Thoracic aorta (tissue), 2 donors: ENCODE measurements at places on chromosomes 2 and 18. TPM values are rescaled to one million over a fixed set of nuclear protein-coding genes. Genes with fewer than 3 reads are reported as not detected.

- no peak for DNase-seq
Observed at GRCh38 chr2:144502369-144502768, 17.6 kb downstream of the ZEB2 start.

GRCh38 chr18:5543036-5543680, 639 bp downstream of the EPB41L3 start:
- DNase-seq = no peak

- DNase-seq = no peak
Observed at GRCh38 chr2:132991471-132992045, 321.6 kb upstream of the LYPD1 start.

DNA sequence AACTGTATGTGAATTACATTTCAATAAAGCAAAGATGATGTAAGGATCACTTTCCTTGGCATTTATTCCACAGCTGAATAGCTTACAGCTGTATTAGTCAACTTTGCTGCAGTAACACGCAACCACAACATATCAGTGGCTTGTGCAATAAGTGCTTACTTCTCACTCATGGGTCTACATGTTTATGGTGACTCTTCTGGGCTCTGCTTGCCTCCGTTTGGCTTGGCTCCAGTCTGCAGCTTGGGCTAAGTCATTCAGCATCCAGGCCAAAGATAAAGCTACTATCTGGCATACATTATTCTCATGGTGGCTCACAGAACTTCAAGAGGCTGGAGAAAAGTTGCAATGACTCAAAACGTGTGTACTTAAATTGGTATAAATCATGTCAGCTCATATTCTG, 355.0 kb downstream of the RNF144A start:
- no peak for DNase-seq

- DNase-seq = no peak
Observed at GRCh38 chr18:68102117-68102516, 585.6 kb upstream of the DSEL start.

DNA sequence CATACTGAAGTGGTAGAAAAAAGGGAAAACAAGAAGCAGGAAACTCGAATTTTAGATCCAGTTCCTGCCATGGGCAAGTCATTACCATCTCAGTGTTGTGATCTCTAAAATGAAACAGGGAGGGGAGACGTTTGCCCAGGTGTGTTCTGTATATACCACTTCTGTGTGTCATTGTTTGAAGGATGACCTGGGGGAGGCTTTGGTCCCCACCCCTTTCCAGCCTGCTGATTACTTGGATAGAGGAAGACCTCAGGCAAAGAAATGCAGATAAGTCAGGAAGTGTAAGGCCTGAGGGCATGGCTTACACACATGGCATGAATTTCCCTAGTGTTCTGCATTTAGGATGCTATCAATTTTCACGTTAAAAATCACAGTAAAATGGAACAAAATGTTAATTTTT, 205.2 kb upstream of the CXCR4 start:
- no peak for DNase-seq

- no peak for DNase-seq
Observed at GRCh38 chr2:138018866-138019688, 54.8 kb downstream of the HNMT start.

- DNase-seq = no peak
Observed at GRCh38 chr2:105646774-105647076, 98.0 kb upstream of the NCK2 start.

GRCh38 chr18:62434798-62435197, 88.0 kb upstream of the ZCCHC2 start:
- no peak for DNase-seq

DNA sequence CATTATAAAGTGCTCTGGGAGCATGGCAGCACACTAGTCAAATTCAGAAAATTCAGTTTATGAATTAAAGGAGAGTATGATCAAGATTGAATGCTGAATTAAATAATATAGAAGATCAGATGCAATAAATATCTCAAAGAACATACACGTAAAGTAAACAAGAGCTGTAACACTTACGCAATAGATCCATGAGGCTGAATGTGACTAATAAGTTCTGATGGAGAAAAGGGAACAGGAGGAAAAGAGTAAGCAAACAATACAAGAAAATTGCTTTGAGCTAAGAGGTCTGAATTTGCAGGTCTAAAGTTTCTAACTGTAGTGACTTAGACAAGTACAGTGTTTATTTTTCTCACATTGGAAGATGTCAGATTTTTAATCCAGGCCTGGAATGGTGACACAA, 646.7 kb upstream of the ZNF804A start:
- DNase-seq = no peak

DNA sequence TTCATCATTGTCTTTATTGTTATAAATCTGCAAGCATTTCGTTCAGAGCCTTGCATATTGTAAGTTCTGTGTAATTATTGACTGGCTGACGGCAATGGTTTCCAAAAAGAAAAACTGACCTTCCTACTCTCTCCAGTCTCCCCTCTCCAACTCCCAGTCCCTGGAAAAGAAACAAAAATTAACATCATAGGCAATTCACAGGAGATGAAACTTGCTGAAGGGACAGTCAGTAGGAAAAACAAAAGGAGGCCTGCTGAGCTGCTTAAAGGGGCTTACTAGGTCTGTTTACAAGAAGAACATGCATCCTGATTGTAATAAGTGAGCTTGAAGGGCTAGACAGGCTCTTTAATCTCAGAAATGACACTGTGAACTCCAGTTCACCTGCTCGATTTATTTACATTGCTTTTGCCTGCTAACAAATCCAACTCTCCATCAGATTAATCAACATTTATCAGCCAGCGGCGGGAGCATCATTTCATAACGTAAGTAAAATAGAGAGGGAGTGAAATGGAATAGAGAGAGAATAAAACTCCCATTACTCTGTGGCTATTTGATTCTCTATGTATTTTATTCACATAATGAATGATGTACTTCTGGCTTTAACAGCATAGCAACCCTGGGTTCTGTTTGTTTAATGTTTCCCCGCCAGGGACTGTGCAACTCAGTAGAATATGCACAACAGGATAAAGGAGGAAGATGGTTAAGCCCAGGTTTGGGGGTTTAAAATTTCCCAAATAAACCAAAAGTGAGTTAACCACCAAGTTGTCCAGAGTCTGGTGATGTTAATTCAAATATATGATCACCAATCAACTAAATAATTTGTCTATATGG, 256.7 kb upstream of the SETBP1 start:
- DNase-seq = no peak

GRCh38 chr2:72112981-72113846, 34.4 kb downstream of the CYP26B1 start:
- no peak for DNase-seq

The PAIP2B gene
- total RNA-seq = 4.7 TPM

The VWC2L gene
- total RNA-seq = 0.27 TPM

The CD8B2 gene
- not detected for total RNA-seq

The NXPH2 gene
- not detected for total RNA-seq

The AQP12A gene
- total RNA-seq = not detected

The RNF138 gene
- 18.5 TPM for total RNA-seq

The TEKT4 gene
- total RNA-seq = not detected

The ZBTB7C gene
- 9.6 TPM for total RNA-seq
